Frontal cortex (tissue), 4 donors: ENCODE measurements at places on chromosomes 5 and 9.

GRCh38 chr5:161299053-161299452 lies 247.5 kb downstream of the GABRB2 start:
- DNase-seq, result no peak

DNA sequence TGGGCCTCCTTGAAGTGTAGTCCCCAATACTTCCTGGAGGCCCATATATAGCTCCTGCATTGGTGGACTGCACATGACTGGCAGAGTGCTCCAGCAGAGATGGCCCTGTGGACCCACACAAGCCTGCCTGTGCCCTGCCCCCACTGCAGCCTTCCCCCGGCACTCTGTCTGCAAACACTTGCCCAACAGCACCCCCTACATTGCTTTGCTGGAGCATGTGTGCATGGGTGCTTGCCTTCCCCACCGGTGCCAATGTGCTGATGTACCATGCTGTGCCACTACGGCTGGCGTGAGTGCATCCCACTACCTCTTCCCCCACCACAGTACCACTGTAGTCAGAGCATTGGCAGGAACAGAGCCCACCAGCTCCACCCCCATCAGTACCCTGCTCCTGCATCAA lies 563.6 kb upstream of the CTNND2 start:
- DNase-seq, result no peak

- DNase-seq, result peak; percentile 18
Measured at GRCh38 chr5:96146675-96147074, 185.0 kb upstream of the ELL2 start.

GRCh38 chr9:16068476-16068875 lies 515.6 kb downstream of the CCDC171 start:
- no peak for DNase-seq

GRCh38 chr9:129172816-129173215 lies 5.2 kb downstream of the IER5L start:
- no peak for DNase-seq

DNA sequence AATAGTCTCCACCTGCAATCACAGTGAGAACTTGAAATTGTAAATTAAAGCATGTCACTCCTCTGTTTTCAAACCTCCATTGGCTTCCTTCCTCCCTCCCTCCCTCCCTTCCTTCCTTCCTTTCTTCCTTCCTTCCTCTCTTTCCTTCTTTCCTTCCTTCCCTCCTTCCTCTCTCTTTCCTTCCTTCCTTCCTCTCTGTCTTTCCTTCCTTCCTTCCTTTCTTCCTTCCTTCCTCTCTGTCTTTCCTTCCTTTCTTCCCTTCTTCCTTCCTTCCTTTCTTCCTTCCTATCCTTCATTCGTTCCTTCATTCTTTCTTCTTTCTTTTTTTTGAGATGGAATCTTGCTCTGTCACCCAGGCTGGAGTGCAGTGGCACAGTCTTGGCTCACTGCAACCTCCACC lies 595.0 kb upstream of the ZNF608 start:
- DNase-seq, result no peak

- DNase-seq, result no peak
Measured at GRCh38 chr9:129236441-129237145, 58.5 kb upstream of the IER5L start.

DNA sequence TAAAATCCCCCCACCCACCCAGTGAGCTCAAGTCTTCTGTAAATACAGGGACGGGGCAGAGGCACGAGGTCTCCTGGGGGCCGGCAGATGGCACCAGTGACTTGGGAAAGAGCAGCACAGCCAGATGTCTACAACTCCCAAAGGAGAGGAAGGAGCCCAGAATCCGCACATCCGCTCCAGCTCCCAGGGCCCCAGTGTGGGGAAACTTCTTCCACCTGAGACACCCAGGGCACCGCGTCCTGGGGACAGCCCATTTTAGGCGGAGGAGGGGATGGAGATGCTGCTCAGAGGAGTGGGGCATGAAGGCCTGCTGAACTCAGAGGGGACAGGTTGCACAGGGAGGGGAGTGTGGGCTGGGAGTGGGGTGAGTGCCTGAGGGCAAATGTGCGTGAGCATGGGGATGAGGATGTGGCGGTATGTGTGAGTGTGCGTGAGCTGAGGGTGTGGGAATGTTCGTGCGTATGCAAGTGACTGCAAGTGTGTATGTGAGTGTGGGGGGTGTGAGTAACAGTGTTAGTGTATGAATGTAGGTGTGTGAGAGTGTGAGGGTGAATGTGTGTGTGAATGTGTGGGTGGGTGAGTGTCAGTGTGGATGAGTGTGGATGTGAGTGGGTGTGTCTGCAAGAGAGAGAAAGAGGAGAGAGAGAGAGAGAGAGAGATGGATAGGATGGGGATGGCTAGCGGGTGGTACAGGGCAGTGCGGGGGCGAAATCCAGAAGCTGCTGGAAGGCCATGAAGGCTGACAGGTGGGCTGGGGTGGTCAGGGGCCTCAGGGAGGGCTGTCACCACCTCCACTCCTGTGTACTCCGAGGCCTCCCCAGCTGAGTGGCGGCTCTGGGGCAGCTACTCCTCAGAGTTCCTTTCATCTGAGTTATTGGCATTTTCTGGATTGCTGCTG lies 63.5 kb downstream of the DUSP1 start:
- DNase-seq, result no peak

DNA sequence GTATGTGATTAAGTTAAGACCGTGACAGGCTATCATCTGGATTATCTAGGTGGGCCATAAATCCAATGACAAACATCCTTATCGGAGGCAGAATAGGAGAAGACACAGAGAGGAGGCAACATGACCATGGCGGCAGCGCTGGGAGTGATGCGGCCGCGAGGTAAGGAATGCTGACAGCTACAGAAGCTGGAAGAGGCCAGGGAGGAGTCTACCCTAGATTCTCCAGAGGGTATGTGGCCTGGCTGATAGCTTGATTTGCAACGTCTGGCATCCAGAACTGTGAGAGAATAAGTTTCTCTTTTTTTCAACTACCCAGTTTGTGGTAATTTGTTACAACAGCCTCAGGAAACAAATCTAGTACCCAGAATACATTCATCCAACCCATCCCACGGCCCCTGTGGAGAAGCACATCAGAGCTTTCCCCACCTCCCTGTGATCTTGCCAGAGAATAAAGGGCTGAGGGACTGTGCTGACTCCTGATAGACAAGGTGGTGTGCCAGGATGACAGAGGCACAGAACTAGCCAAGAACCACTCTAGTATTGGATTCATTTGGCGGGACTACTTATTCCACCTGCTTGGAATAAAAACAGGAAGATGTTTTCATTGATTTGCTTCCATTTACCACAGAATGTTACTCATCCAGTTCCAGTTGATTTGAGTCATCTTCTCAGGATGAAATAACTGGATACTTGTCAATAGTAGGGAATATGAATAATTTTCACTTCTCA lies 187.4 kb downstream of the MAN2A1 start:
- DNase-seq, result no peak

DNA sequence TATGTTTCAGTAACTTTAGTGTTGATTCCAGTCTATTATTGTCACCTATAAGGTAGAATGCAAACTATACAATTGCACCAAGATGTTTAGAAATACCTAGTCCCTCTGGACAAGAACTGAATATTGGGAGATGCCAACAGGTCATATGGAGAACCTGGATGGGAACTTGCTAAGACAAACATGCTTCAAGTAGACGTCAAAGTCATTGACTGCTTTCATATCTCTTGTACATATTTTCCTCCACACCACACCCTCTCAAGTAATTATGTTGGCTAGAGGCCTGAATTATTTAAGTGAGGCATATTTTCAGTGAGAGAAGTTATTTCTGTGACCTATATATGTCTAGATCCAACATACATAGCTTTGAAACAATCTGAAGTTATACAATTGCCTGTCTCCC lies 453.3 kb downstream of the ELAVL2 start:
- no peak for DNase-seq

GRCh38 chr5:5422819-5423515 lies 490 bp downstream of the ICE1 start:
- DNase-seq, result no peak

DNA sequence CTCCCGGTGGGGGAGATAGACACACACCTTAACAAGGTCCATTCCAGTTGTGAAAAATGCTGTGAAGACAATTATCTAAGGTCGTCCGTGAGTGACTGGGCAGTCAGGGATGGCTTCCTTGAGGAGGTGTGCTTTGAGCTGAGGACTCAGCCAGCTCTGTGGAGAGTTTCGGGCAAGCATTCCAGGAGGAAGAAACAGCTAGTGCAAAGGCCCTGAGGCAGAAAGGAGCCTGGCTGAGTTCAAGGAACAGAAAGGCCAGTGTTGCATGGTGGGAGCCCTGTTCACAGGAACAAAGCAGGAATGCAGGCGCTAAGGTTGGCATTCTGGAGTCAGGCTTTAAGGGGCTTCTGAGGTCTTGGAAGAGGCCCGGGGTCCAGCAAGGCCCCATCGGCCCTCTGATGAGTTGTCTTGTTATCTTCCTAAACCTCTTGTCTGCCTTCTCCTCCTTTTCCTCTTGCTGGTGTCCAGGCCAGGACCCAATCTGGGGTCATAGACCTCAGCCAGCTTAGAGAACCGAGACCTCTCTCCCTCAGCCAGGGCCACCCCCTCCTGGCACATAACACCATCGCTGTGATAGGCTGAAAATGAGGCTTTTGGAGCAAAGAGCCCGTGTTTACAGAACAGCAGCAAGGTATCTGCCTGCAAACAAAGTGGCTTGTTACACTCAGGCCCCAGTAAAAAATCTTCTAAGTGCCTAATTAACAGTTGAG lies 270.2 kb upstream of the MVB12B start:
- DNase-seq, result no peak

- DNase-seq, result no peak
Measured at GRCh38 chr5:141223112-141223783, at the start of gene PCDHB14. Gene PCDHB14, plus strand, starts transcription at chr5:141223343. Its CDS starts 163 bp downstream, at chr5:141223506.

- no peak for DNase-seq
Measured at GRCh38 chr5:164679461-164679860, 1174.0 kb downstream of the MAT2B start.

DNA sequence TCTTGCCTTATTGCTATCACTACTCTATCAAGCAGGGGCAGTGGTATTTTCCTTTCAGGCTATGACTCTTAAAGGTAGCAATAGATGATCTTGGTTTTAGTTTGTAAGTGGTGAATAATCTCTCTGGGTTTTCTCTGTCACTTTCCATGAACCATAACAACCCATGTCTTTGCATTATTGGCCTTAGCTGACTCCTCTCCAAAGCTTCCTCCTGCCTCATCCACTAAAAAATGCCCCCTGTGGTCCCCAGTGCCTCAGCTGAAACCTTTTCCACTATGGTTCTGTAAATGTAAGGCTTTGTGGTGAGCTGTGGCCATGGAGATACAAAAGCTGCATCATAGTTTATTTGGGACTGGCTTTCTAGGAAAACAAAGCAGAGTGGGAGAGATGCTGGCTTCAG lies 128.8 kb downstream of the GPBP1 start:
- no peak for DNase-seq

DNA sequence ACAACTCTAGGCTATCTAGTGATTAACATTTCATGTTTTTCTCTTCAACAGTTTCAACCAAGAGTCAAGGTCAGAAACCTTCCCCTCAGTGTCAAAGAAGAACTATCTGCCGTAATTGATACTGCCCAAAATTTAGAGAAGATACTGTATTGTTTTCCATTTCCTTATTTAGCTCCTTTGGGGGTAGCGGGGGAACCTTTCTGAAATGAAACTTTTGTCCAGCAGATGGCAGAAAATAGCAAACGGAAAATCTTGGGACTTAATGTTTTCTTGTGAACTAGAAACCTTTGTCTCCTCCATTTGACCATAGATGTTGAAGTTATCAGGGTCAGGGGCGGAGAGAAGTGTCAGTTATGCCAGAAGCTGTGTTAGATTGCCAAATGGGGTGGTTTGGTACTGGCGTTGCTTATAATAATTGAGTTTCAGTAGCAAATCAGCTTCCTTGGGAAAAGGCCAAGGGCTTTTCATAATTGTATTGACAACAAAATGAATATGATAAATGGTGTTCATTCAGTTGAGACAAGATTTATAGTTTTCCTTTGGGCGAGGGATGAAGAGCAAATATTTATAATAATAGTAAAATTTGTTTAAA lies 101.7 kb upstream of the TLX3 start:
- no peak for DNase-seq

GRCh38 chr9:93326056-93326455 lies 125.4 kb upstream of the FAM120A start:
- DNase-seq, result no peak

DNA sequence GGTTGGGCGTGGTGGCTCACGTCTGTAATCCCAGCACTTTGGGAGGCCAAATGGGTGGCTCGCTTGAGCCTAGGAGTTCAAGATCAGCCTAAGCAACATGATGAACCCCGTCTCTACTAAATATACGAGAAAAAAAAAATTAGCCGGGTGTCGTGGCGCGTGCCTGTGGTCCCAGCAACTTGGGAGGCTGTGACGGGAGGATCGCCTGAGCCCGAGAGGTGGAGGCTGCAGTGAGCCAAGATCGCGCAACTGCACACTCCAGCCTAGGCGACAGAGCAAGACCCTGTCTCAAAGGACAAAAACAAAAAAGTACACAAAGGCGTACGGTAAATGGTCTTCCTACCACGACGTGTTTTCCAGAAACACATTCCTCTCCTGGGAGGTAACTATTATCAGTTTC lies 538 bp upstream of the BDP1 start:
- DNase-seq, result no peak

DNA sequence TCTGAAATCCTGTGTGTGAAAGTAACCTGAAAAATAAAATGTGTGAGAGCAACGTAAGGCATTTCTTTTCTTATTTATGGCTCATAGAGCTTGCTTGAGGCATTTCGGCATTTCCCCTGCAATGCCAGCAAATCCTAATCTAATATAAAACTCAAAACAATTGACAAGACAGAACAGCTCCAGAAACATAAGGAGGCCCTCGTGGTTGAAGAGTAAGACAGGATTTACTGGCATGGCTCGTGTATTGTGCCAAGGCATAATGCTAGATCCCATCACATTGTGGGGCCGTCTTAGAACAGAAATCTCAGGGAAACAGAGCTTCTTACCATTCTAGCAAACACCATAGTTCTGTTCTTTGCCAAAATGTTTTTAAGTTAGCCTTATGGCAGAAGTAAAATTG lies 166.2 kb downstream of the NTRK2 start:
- no peak for DNase-seq

DNA sequence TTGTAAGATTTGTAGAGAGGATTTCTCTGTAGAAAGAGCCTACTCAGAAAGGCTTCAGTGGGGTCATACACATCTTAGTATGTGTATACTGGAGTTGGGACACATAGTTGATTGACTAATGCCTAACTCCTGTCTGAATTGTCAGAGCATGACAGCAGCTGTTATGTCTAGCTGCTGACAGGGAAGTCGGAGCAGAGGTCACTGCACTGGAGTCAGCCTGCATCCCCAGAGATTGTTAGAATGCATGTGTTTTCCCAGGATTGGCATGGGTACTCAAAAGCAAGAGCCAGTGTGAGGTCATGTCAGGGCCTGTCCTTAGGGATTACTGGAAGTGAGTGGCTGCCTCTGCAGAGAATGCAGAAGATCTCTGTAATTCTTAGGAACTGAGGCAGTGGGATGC lies 82.7 kb downstream of the ITGA1 start:
- DNase-seq, result no peak

GRCh38 chr5:126339215-126339805 lies 83.9 kb upstream of the GRAMD2B start:
- peak; percentile 12 for DNase-seq

GRCh38 chr9:23088932-23089364 lies 642.3 kb downstream of the DMRTA1 start:
- DNase-seq, result no peak

GRCh38 chr5:68683632-68684036 lies 410.2 kb upstream of the SLC30A5 start:
- no peak for DNase-seq
